NCI-H345 (cell line): ENCODE measurements at places on chromosomes 12 and 14.

- no peak for DNase-seq
These were observed 136.8 kb downstream of the TTC8 start for GRCh38 chr14:88961214-88961613.

GRCh38 chr14:99809859-99810558, 16.8 kb downstream of the EML1 start:
- DNase-seq: no peak

DNA sequence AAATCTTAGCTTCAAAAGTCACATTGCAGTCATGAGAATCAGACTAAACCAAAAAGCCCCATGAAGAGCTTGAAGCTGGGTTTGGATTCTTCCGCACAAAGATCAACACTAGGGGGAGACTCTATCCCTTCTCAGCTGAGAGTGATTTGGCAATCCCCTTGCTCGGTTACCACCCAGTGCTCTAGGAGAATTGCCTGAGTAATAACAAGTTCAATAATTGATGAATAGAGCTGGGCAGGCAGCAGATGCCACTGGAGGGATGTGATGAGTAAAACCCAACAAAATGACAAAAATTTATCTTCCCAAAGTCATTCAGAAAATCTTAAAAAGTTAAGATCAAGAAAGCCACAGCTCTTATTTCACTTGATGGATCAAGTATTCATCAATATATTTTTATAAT, 185.6 kb upstream of the ARID2 start:
- no peak for DNase-seq

DNA sequence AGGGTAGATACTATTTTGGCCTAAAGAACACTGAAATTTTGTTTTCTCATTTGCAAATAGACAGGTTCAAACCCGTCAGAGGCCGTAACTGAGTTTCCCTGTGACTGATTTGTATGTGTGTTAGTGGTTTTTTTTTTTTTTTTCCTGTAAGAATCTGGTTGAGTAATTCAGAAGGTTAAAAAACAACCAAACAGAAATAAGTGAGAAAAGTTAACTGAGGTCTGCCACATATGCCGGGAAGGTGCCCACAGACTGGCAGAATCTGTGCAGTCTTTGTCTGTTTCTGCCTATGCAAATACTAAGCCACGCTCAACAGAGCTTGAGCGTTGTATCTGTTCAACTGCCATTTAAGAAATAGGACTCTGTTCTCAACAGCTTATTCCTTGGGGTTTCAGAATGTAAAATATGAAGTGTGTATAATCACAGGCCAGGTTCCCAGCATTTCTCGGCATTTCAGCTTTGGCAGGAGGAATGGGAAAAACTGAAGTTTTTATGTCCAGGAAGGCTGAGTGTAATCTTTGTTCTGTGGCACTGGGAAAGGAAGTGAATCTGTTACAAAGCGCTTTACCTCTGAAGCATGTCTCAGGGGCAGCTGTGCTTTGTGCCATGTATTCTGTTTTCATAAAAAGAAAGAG, 181.9 kb downstream of the PRKCH start:
- DNase-seq: no peak

DNA sequence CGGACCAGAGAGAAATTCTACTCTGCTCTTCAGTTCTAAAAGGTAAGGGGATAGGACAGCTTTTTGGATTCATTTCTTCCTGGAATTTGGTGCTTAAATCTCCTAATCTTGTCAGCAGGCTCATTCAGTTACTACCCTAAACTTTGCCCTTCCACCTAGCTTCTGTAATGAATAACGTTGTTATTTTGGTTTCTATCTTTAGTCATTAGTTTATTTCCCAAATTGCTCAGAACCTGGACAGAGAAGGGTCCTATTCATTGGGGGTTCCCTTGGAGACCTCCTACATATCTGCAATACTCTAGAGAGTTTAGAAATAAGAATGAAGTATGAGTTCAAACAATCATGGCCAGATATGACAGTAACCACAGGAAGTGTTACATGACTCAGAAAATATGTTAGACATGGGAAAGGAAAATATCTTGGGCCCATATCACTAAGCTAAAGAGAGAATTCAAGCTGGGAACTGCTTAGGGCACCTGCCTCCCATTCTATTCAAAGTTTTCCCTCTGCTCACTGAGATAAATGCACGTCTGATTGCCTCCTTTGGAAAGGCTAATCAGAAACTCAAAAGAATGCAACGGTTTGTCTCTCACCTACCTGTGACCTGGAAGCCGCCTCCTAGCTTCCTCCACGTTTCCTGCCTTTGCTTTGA, 87.9 kb downstream of the GAS2L3 start:
- no peak for DNase-seq

DNA sequence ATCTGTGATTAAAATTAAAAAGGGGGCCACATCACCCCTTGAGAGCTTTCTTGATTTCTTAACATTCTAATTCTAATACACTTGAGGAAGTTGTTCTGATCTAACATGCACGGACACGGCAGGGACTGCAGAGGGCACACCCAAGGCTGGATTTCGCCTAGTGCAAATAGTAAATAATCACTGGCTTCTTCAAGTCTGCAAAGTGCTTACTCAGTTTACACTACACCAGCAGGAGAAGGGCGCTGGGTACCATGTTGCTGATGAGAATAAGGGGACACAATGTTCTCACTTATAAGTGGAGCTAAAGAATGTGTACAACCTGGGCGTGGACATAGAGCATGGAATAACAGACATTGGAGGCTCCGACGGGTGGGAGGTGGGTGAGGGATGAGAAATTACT, 34.2 kb downstream of the TBX5 start:
- DNase-seq: no peak

DNA sequence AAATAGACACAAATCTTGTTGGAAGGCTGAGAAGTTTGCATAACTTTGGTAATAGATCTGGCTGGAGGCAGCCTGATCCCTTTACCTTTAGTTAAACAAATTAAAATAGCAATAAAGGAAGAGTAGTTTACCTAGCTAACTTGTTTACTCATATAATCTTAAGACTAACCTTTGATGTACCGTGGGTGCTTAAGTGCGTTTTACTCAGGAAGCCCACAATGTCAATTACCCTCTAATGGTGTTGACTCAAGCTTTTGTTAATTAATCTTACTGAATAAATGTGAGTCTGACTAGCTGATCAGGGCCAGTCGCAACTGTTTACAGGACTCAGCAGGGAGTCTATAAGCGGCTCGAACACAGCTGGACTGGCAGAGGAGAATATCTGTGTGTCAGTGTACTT, 51.5 kb downstream of the FAR2 start:
- DNase-seq: peak; percentile 12

- no peak for DNase-seq
These were observed 138.5 kb downstream of the ANO2 start for GRCh38 chr12:5806371-5807089.

- DNase-seq: no peak
These were observed 30.2 kb upstream of the NPAS3 start for GRCh38 chr14:32908196-32909084.

DNA sequence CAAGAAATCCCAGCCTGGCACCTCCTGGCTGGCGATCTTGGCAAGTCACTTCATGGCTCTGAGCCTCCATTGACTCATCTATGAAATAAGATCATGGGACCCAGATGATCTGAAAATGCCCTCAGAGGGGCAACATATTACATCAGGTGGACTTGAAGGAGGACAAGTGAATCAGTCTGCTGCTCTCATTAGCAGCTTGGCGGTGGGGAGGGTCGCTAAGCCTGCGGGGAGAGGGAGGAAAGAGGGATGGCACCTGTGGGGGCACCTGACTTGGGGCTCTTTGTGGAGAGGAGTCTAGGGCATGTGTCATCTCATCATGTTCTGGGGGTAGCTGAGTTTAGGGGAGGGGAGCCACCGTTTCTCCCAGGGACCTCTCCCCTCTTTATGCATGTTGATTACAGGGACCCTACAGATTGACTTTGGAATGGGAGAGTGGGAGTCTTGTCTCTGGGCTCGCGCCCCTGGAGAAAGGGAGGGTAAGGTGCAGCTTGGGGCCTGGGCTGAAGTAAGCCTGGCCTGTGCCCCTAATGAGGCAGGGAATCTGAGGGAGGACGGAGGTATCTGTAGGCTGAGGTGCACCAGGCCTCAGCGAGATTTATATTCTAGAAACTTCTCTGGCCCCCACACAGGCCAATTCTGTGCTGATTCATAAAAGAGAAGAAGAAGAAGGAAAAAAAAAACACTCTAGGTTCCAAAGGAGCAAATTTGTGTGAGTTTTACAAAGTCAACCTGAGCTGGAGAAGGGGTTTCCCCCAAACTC, 29.3 kb upstream of the BATF start:
- no peak for DNase-seq
